ENCODE measurements at places on chromosomes 7 and 10. TPM values are rescaled to one million over a fixed set of nuclear protein-coding genes. Genes with fewer than 3 reads are reported as not detected.

Gene ADRB1
- total RNA-seq, result not detected

Gene MYOZ1
- total RNA-seq, result not detected

Gene ZNF735
- total RNA-seq, result not detected

Gene ARHGEF35
- 7.7 TPM for total RNA-seq

Gene CRYGN
- not detected for total RNA-seq

All from activated naive CD4-positive, alpha-beta T cell treated with anti-CD3 and anti-CD28 coated beads, Interleukin-2, amount 10 ng/mL, durations not matched to agents 5 hours and 36 hours (primary cell).